Cardiac muscle cell (in vitro differentiated cells and primary cell): ENCODE measurements at places on chromosomes 16 and 17. TPM values are rescaled to one million over a fixed set of nuclear protein-coding genes. Genes with fewer than 3 reads are reported as not detected.

DNA sequence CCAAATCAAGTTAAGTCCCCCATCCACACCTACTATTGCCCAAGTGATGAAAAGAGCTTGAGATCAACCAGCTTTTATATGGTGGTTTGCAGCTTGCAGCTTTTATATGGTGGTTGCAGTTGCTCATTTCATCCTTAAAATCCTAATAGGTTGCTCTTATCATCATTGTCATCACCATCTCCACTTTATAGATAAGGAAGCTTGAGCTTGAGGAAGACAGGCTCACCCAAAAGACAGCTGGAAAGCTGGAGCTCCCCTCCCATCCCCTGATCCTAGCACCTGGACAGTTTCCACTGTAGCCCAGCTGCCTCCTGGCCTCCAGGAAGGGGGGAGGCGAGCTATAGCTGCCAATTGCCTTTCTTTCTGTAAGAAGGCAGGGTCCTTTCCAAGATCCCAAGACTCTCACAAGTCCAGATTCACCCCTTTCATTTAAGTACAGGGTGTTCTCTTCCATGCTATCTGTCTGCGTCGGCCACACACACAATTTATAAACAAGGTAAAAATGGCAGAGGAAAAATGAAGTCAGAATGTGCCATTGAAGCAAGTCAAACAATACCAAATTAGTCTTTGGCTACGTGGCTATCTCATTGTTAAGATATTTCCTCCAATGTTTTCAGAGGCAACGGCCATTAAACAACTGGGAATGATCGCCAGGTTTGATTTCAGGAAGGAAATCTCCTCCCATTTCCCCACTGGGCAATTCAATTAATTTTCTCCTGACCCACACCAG lies 63.3 kb downstream of the PECAM1 start:
- no peak overlapping the region for H3K4me3 ChIP-seq
- no peaks in the 10 kb centered on the region for H3K36me3 ChIP-seq
- H3K4me1 ChIP-seq = peaks cover 5% of the 10 kb centered on the region
- H3K27ac ChIP-seq = no peak overlapping the region
- H3K27me3 ChIP-seq = no peaks in the 10 kb centered on the region
- DNase-seq = no peak

- H3K27me3 ChIP-seq = no peaks in the 10 kb centered on the region
- H3K27ac ChIP-seq = no peak overlapping the region
- H3K4me3 ChIP-seq = no peak overlapping the region
- no peak for DNase-seq
Measured at GRCh38 chr17:3613124-3613523, 3.9 kb upstream of the TRPV1 start.

- H3K4me3 ChIP-seq = no peak overlapping the region
- H3K27me3 ChIP-seq = no peaks in the 10 kb centered on the region
- H3K36me3 ChIP-seq = no peaks in the 10 kb centered on the region
Measured at GRCh38 chr17:37494971-37495370, 5.3 kb downstream of the DUSP14 start.

DNA sequence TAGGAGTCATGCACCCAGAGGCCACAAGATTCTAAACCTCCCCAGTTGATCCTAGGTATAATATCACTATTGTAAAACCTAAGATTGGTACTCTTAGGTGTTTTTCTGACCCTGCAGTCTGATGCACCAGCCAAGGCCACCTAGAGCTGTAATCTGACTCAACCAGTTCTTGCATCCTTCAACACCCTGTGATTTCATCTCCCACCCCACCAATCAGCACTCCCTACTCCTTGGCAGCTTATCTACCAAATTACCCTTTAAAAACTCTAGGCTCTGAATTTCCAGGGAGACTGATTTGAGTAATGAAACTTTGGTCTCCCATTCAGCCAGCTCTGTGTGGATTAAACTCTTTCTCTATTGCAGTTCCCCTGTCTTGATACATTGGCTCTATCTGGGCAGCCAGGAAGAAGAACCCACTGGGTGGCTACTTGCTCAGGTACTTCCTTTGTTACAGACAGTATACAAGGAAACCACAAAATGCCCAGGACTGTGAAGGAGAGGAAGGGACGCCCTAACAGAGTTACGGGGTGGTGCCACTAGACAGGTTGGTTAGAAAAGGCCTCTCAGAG lies 1.2 kb upstream of the CDIP1 start:
- H3K27me3 ChIP-seq = no peaks in the 10 kb centered on the region
- no peak overlapping the region for H3K4me3 ChIP-seq
- H3K27ac ChIP-seq = no peak overlapping the region
- no peak for DNase-seq

GRCh38 chr16:88782454-88783390 lies 2.3 kb downstream of the PIEZO1 start:
- H3K27ac ChIP-seq = peak overlapping the region; percentile 70
- H3K4me1 ChIP-seq = peaks cover 17% of the 10 kb centered on the region
- H3K36me3 ChIP-seq = no peaks in the 10 kb centered on the region
- DNase-seq = no peak

DNA sequence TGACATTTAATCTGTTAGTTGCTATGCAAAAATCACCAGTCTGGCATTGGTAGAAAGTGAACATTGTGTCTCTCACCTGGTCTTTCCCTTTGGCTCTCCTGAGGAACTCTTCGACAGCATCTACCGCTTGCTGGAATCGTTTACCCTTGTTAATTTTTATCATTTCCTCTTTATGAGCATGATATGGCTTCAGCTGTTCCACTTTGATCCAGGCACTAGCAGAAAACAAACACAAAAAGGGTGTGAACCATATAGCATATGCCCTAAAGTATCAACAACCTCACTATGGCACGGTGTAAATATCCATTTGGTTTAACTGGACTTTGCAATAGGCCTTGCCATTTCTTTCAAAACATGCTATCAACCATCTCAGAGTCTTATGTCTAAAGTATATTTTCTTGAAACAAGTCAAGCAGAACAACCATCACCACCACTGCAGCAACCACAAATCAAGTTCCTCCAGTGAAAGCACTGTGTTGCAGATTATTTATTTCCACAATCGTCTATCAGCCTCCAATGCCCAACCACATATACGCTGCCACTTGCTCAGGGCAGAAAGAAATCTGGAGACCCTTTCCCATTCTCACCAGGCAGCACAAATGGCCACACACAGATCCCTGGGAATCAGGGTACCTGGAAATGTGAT lies 14.3 kb downstream of the GLYR1 start:
- H3K36me3 ChIP-seq = peaks cover 29% of the 10 kb centered on the region
- H3K27me3 ChIP-seq = no peaks in the 10 kb centered on the region
- peaks cover 35% of the 10 kb centered on the region for H3K4me1 ChIP-seq
- peak overlapping the region; percentile 95 for H3K27ac ChIP-seq
- no peak overlapping the region for H3K4me3 ChIP-seq

DNA sequence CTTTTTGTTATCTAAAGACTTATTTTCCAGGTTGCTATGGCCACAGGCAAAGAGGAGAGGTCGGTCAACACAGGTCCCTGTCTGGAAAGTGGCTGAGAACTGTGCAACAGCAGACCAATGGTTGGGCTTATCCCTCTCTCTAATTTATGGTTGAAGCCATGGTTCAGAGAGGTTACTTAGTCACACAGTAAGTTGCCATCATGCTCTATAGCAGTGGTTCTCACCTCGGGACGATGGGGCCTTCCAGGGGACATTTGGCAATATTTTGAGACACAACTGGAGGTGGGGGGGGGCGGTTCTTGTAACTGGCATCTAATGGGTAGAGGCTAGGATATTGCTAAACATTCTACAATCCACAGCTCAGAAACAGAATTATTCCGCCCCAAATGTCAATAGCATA lies 842 bp upstream of the LDAF1 start:
- peaks cover 4% of the 10 kb centered on the region for H3K4me1 ChIP-seq
- H3K27ac ChIP-seq = no peak overlapping the region
- no peak overlapping the region for H3K4me3 ChIP-seq
- DNase-seq = no peak
- H3K27me3 ChIP-seq = no peaks in the 10 kb centered on the region

GRCh38 chr16:53787423-53787822 lies 83.5 kb downstream of the FTO start:
- H3K27ac ChIP-seq = no peak overlapping the region
- no peak overlapping the region for H3K4me3 ChIP-seq
- H3K27me3 ChIP-seq = no peaks in the 10 kb centered on the region

GRCh38 chr17:77210331-77210730 lies 69.6 kb downstream of the SEC14L1 start:
- H3K27ac ChIP-seq = no peak overlapping the region
- peaks cover 45% of the 10 kb centered on the region for H3K36me3 ChIP-seq
- DNase-seq = no peak
- H3K4me1 ChIP-seq = peaks cover 33% of the 10 kb centered on the region

- H3K27me3 ChIP-seq = peaks cover 6% of the 10 kb centered on the region
- H3K36me3 ChIP-seq = no peaks in the 10 kb centered on the region
- DNase-seq = no peak
- no peak overlapping the region for H3K27ac ChIP-seq
- no peaks in the 10 kb centered on the region for H3K4me1 ChIP-seq
- H3K4me3 ChIP-seq = no peak overlapping the region
Measured at GRCh38 chr16:89018282-89019158, 41.5 kb upstream of the CBFA2T3 start.

GRCh38 chr17:73455050-73455687 lies 143.4 kb upstream of the CDC42EP4 start:
- H3K27ac ChIP-seq = no peak overlapping the region
- no peaks in the 10 kb centered on the region for H3K36me3 ChIP-seq
- DNase-seq = no peak
- H3K4me1 ChIP-seq = no peaks in the 10 kb centered on the region
- H3K27me3 ChIP-seq = no peaks in the 10 kb centered on the region
- no peak overlapping the region for H3K4me3 ChIP-seq

GRCh38 chr17:82396601-82397435 lies 21.3 kb upstream of the HEXD start:
- H3K27me3 ChIP-seq = no peaks in the 10 kb centered on the region

DNA sequence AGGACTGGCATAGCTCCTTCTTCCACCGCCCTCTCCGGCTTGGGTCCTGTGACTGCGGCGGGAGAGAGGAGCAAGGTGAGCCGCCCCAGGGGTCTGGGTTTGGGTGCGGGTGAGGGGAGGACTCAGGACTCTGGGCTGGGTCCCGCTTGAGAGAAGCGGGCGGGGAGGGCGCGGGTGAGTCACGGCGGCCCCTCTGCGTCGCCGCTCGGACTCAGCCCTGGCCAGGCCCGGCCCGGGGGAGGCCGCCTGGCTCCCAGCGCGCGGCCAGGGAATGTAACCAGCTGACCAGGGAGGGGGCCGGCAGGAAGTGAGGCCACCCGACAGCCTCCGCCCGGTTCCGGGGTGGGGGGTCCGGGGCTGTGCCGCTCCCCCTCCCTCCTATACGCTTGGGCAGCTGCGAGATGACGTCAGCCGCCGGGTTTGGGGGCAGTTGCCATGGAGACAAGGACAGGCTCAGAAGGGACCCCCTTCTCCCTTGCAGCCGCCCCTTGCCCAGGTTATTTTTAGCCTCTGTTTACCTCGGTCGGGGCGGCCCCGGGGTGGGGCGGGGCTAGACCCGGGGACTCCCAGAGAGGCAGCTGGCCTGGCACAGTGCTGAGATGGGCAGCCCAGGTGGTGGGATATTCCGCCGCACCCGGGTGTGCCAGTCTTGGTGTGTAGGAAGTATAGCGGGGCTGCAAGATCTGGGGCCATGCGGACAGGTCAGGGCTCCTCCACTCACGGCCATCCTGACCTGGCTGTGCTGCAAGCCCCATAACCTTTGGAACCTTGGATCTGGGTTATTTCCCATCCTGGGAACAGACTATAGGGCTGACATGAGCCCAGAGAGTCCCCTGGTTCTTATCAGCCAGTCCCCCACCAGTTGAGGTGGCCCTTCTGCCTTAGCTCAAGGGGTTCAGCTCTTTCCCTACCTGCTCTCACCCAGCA lies 1.6 kb downstream of the RIPOR1 start:
- H3K27me3 ChIP-seq = peaks cover 40% of the 10 kb centered on the region
- H3K27ac ChIP-seq = no peak overlapping the region
- H3K4me3 ChIP-seq = peak overlapping the region; percentile 77
- peak; percentile 85 for DNase-seq
- H3K36me3 ChIP-seq = no peaks in the 10 kb centered on the region
- H3K4me1 ChIP-seq = peaks cover 13% of the 10 kb centered on the region

DNA sequence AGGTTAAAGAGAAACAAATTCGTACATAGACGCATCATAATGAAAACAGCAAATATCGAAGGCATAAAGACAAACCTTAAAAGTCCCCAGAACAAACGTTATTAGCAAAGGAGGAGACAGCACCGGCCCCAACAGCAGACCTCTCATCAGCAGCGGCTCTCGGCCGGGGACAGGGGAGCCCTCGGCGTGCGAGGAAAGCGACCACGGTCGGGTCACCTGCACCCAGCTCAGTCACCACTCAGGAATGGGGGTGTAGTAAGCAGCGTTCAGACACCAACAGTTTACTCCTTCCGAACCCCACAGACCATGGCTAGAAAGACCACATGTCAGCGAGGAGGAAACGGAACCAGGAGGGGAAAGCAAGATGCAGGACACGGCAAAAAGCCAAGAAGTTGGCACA lies 109.3 kb upstream of the CHMP6 start:
- no peak overlapping the region for H3K27ac ChIP-seq
- H3K4me3 ChIP-seq = no peak overlapping the region
- H3K36me3 ChIP-seq = peaks cover 12% of the 10 kb centered on the region
- no peaks in the 10 kb centered on the region for H3K27me3 ChIP-seq

DNA sequence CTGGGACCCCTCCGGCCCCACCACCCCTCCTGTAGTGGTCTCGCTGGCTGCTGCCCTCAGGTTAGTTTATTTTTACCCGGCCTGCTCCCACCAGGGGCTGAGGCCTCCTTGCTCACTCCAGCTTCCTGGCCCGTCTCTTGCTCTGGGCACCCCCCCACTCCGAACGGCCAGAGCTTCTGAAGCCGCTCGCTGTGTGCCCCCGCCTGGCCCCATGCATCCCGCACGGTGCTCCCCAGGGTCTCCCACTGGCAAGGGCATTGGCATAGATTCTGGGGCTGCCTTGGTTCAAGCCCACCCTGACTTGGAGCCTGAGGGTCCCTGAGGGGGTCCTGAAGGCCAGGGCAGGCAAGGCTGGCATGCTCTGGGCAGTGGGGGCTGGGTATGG lies 186.4 kb downstream of the SEC14L1 start:
- no peaks in the 10 kb centered on the region for H3K27me3 ChIP-seq
- H3K4me3 ChIP-seq = no peak overlapping the region
- no peaks in the 10 kb centered on the region for H3K36me3 ChIP-seq

DNA sequence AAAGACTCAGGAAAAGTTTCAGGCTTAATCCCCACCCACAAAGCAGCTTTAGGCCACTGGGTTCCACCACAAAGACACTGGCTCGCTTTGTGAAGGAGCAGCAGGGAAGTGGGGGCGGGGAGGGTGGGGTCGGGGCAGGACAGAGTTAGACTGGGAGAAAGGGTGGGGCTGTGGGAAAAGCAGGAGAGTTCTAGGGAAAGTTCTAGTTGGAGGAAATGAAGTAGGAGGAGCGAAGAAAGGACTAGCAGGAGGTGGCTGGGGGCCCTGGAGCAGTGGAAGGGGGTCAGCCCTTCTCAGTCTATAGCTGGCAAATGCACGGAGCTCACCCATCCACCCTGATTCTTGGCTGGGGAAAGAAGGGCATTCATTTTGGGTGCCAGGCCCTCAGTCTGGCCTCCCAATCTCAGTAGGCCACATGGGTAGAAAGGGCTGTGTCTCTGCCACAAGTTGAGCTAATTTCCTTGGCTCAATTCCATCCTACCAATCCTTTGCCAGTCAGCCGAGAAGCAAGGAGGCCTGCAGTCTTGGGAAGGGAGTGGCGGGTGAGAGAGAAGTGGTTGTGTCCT lies 4.6 kb downstream of the INPP5K start:
- H3K4me1 ChIP-seq = peaks cover 5% of the 10 kb centered on the region
- H3K36me3 ChIP-seq = no peaks in the 10 kb centered on the region
- DNase-seq = no peak
- H3K4me3 ChIP-seq = no peak overlapping the region
- no peaks in the 10 kb centered on the region for H3K27me3 ChIP-seq

NPIPB6 gene
- 1.1 and 4.9 TPM in 2 replicates for total RNA-seq

KRT9 gene
- total RNA-seq = not detected in 2 replicates

SRL gene
- total RNA-seq = 46.1 and 51.1 TPM in 2 replicates

CIAO2B gene
- total RNA-seq = 151 and 184 TPM in 2 replicates

SPATA32 gene
- total RNA-seq = 0.45 TPM in 1 of 2 replicates, not detected in the other

NGFR gene
- total RNA-seq = 16.5 and 31.3 TPM in 2 replicates

ITGB4 gene
- total RNA-seq = 0.09 and 0.21 TPM in 2 replicates

ZPBP2 gene
- not detected in 2 replicates for total RNA-seq

ESRP2 gene
- 0.60 and 2.8 TPM in 2 replicates for total RNA-seq

APOBR gene
- total RNA-seq = 0.39 TPM in 1 of 2 replicates, not detected in the other

SCN4A gene
- total RNA-seq = 0.63 and 0.78 TPM in 2 replicates
